ENCODE measurements at places on chromosomes 6 and 20.

DNA sequence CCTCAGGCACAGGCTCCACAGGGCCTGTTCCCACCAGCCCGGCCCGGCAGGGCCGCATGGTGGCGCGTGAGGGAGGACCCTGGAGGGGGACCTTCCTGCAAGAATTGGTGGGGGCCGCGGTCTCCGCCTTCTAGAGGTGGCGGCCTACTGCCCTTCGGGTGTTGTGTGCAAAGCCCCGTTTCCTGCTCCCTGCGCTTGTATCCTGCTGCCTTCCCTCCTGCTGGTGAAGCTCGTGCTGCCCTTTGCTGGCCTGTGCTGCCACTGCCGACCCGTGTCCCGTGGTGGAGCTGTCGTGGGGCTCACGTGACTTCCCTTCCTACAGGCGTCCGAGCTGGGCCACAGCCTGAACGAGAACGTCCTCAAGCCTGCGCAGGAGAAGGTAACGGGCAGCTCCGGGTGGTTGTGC, 8.4 kb upstream of the COL20A1 start:
- DNase-seq = no peak

DNA sequence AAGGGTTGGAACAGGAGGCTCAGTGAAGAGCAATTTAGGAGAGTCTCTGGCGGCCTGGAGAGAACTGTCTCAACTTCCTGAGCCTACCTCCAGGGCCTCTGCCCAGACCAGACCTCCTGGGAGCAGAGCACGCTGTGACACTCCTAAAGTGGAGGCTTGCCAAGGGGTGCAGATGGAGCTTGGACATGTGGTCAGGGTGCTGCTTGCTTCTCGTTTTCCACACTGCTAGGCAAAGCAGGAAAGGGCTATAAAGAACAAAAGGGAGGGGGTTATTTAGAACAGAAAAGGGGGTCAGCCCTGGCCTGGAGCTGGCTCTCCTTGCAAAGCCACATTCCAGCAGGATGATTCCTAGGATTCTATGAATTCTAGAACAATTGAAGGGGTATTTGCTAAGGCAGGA, 145.7 kb upstream of the GGTLC1 start:
- no peak for DNase-seq

DNA sequence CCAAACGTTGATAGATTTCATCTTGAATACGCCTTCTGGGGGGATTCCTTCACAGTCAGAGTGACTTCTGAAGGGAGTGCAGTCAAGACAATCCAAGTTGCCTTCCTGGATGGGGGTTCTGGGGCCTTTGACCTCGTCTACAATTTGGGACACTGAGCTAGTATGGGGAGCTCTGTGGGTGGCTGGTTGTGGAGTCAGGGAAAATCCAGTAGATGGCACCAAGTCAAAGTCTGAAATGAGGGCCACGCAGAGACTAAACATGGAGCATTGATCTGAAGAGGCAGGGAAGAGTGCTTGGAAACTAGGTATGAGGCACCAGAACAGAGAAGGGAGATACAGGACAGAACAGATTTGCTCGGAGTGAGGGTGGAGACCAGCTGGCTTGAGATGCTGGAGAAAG, 43.6 kb upstream of the CCN6 start:
- DNase-seq = no peak

DNA sequence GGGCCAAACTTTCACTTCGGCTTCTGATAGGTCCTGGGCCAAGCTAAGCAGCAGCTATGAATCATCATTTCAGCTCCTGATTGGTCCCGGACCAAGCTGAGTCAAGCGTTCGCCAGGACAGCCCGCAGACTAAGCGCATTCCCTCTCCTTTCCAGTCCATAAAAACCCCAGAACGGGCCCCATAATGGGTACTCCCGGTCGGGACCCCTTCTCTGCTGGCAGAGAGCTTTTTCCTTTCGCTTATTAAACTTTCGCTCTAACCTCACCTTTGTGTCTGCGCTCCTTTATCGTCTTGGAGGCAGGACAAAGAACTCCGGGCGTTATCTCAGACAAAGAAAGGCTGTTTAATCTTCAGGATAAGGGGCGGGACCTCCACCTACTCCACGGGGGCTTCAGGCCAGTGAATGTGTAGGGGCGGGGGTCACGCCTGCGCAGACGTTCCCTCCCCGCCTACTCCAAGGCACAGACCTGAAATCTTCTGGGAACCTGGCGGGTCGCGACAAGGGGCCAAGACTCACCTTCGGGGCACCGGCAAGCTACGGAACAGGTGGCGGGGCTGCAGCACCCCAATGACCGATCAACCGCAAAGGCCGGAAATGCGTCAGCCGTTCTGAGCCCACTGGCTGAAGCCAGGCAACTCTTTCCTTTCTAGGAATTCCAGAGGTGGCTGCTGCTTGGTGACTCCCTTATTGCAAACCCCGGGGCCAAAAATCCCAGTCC, at the start of gene ZSCAN31:
Gene ZSCAN31 (minus strand): TSS at position 585 of the 720 bp plus-strand sequence. CDS start 6,465 bp downstream, outside the sequence.
- peak; percentile 52 for DNase-seq

DNA sequence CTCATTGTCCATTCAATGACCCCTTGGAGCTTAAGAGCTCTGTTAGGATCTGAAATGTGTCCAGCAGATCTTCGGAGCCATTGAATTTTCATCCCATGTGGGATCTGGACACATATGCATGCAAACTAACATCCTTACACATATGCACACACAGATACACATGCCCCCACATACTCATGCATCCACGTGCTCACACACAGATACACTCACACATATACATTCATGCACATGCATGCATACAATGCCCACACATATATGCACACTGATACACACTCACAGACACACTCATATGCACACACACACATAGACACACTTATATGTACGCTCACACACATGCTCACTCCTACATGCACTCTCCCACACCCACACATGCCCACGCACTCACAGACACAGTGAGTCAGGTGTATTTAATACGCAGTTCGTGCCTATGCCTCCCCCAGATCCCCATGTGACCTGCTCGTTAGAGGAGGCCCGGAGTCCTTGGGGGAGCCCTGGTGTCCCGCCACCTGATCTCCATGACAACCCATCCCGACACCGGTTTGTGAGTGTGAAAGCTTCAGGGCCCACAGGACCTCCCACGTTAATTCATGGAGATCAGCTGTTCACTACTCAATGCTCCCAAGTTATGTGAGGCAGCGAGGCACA, 121.9 kb upstream of the SULF2 start:
- DNase-seq = no peak

- no peak for DNase-seq
These were observed 843 bp upstream of the HEY2 start for GRCh38 chr6:125748406-125749172.

- DNase-seq = peak; percentile 25
These were observed 1.2 kb downstream of the MYB start for GRCh38 chr6:135182071-135183001.

DNA sequence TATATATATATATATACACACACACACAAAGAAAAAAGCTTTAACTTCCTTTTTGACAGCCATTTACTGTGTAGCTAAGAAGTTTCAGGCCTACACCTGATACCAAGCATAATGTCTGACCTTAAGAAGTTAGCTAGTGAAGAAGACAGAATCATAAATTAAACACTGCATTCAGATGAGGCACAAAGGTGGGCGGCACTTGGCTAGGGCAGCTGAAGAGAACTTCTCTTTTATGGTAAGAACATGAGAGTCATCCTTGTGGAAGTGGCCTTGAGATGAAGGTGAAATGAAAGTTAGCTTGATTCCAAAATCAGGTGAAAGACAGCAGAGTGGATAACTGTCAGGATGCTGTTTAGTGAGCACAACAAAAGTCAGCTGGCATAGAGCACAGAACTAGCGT, 46.5 kb downstream of the HTR1B start:
- DNase-seq = no peak

- no peak for DNase-seq
These were observed 824 bp upstream of the SCRT2 start for GRCh38 chr20:676315-676937.

- DNase-seq = no peak
These were observed 14.9 kb upstream of the MDFI start for GRCh38 chr6:41623330-41623729.

DNA sequence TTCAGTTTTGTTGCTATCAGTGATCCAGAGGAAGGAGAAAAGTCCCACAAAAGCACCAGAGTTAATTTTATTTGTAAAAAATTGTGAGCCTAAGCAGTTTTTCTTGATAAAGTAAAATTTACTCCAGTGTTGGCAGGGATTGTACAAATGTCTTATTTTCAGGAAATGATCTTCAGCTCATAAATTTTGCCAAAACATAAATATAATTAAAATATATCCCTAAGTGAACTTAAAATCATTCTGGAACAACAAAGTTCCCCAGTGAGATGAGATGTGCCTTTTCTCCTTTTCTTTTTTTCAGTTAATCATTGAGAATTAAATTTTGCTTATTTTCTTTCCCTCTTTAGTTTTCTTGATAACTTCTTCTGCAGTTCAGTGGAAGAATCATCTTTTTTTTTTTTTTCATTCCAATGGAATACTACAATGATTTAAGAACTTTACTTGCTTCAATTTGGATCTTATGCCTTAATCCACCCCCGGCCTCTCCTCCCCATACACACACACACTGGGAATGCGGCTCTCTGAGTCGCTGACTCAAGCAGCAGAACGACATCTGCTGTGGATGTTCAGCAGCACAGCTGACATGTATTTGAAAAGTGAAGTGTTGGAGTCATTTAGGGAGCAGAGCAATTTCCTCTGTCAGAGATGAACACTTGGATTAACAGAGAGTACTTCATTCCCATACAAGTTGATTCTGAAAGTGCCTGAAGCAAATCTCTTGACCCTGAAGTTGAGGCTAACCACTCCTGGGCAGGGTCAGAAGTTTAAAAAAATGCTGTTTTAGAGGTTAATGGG, 27.7 kb upstream of the LAMA4 start:
- DNase-seq = no peak

- DNase-seq = no peak
These were observed 328.8 kb upstream of the MANEA start for GRCh38 chr6:95248499-95248898.

Data from activated naive CD4-positive, alpha-beta T cell (primary cell).